Effector memory CD8-positive, alpha-beta T cell (primary cell): ENCODE measurements at places on chromosomes 5 and 9.

DNA sequence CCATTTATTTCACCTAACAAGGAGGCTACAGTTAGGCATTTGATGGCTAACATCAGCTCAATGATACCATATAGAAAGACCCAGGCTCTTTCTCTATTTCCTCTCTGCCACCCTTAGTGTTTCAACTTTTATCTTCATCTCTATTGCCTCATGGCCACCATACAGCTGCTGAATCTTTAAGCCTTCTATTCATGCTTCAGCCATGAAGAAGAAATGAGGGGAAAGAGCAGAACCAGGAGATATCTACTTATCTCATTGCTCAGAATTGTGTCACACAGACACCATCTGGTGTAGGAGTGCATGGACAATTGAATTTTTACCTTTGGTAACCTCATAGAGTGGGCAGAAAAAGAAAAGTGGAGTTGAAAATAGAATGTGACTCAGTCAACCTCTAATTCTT lies 6.7 kb downstream of the GAPT start:
- H3K27me3 ChIP-seq = peaks cover 11% of the 10 kb centered on the region
- no peaks in the 10 kb centered on the region for H3K36me3 ChIP-seq
- no peak overlapping the region for H3K4me3 ChIP-seq

- H3K27me3 ChIP-seq = no peaks in the 10 kb centered on the region
- DNase-seq = no peak
- H3K4me1 ChIP-seq = no peaks in the 10 kb centered on the region
Measured at GRCh38 chr5:175275748-175276147, 168.2 kb downstream of the DRD1 start.

GRCh38 chr9:24590432-24590831 lies 44.7 kb upstream of the IZUMO3 start:
- no peak for DNase-seq
- no peak overlapping the region for H3K4me3 ChIP-seq
- no peaks in the 10 kb centered on the region for H3K4me1 ChIP-seq
- H3K27ac ChIP-seq = no peak overlapping the region
- no peaks in the 10 kb centered on the region for H3K36me3 ChIP-seq

GRCh38 chr9:127783111-127784008 lies 2.5 kb upstream of the CDK9 start:
- no peaks in the 10 kb centered on the region for H3K27me3 ChIP-seq
- peak; percentile 81 for DNase-seq
- H3K27ac ChIP-seq = peak overlapping the region; percentile 95

- no peak for DNase-seq
- H3K36me3 ChIP-seq = no peaks in the 10 kb centered on the region
- peak overlapping the region; percentile 70 for H3K4me3 ChIP-seq
Measured at GRCh38 chr5:176723440-176723839, 76.2 kb downstream of the TSPAN17 start.

GRCh38 chr9:98430535-98431292 lies 175.3 kb upstream of the TBC1D2 start:
- no peaks in the 10 kb centered on the region for H3K4me1 ChIP-seq
- no peaks in the 10 kb centered on the region for H3K36me3 ChIP-seq
- H3K27ac ChIP-seq = no peak overlapping the region
- peaks cover 21% of the 10 kb centered on the region for H3K27me3 ChIP-seq
- no peak overlapping the region for H3K4me3 ChIP-seq

- no peak for DNase-seq
- H3K4me1 ChIP-seq = peaks cover 3% of the 10 kb centered on the region
- no peak overlapping the region for H3K27ac ChIP-seq
- H3K27me3 ChIP-seq = peaks cover 28% of the 10 kb centered on the region
- H3K36me3 ChIP-seq = no peaks in the 10 kb centered on the region
Measured at GRCh38 chr5:929596-929995, 36.9 kb downstream of the TRIP13 start.

GRCh38 chr5:33781286-33781685 lies 110.5 kb downstream of the ADAMTS12 start:
- H3K4me3 ChIP-seq = no peak overlapping the region
- no peaks in the 10 kb centered on the region for H3K27me3 ChIP-seq
- no peaks in the 10 kb centered on the region for H3K36me3 ChIP-seq
- H3K4me1 ChIP-seq = no peaks in the 10 kb centered on the region
- H3K27ac ChIP-seq = no peak overlapping the region

DNA sequence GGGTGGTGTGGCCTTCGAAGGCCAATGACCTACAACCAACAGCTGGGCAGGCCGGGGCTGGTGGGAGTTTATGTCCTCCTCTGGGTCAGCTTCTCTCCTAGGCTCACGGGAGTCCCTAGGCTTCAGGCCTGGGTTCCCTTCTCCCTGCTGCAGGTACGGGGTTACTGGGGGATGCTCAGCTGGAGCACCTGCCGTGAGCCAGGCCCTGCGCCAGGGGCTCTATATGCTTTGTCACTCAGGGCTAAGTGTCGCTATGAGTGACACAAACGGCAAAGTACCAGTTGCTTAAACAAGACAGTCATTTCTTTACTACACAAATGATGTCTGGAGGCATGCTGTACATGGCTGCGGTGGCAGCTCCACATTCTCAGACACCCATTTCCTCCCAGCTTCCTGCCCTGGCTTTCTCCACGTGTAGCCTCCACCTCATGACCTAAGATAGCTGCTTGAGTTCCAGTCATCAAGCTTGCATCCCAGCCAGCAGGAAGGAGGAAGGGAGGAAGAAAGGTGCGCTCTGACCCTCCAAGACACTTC lies 22.5 kb upstream of the NINJ1 start:
- H3K4me1 ChIP-seq = peaks cover 3% of the 10 kb centered on the region
- H3K36me3 ChIP-seq = no peaks in the 10 kb centered on the region
- no peak overlapping the region for H3K4me3 ChIP-seq

- no peak overlapping the region for H3K4me3 ChIP-seq
- no peaks in the 10 kb centered on the region for H3K27me3 ChIP-seq
- H3K36me3 ChIP-seq = peaks cover 4% of the 10 kb centered on the region
- no peak for DNase-seq
- H3K27ac ChIP-seq = no peak overlapping the region
Measured at GRCh38 chr9:79617395-79617794, 45.6 kb downstream of the TLE4 start.

DNA sequence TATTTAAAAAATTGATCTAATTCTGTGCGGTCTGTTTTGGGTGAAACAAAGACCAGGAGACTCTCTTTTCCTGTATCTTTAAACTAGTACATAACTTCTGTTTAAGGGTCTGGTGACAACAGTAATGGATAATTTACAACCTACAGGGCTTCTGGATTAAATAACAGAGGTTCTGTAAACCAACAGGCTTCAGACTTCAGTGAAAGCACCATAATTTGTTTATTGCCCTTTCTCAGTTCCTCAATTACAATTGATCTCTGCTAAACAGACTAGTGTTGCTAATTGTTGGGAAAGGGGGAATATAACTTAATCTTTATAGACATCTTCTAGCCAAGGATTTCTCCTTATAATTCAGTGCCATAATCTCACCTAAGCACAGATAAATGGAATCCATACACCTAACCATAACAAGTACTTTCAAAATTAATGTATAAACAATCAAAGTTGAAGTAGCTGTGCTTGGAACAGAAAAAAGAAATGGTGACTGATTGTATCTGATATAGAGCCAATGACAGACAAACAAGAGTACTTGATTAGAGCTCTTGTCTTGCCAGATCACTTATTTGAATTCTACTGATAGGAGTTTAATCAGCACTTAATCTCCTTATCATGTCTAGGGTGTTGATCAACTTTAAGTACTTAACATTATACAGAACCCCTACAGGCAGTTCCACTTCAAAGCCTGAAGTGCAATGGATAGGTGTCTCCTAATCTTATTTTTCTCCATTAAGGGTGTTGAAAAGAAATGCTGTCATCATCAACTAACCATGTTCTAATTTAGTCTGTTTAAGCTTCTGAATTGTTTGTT lies 536.0 kb downstream of the NR2F1-AS1 start:
- no peak overlapping the region for H3K4me3 ChIP-seq
- no peaks in the 10 kb centered on the region for H3K27me3 ChIP-seq
- H3K27ac ChIP-seq = no peak overlapping the region
- no peaks in the 10 kb centered on the region for H3K4me1 ChIP-seq

DNA sequence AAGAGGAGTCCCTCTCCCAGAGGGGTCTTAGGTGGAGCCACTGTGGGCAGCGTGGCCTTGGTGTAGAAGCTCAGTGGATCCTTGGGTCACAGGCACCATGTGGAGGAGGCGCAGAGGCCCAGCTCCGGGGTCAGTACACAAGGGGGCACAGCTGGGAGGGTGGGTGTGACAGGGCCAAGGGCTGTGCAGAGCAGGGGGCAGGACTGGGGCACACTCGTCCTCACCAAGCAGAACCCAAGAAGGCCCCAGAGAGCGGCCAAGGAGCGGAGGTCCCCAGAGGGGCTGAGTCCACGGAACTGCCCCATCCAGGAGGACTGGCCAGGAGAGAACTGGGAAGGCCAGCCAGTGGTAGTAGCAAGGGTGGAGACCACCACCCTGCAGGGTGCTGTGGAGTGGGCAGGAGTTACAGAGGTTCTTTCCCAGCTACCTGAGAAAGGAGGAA lies 2.5 kb upstream of the LPCAT1 start:
- no peaks in the 10 kb centered on the region for H3K27me3 ChIP-seq
- peaks cover 21% of the 10 kb centered on the region for H3K4me1 ChIP-seq
- H3K36me3 ChIP-seq = peaks cover 18% of the 10 kb centered on the region
- no peak for DNase-seq
- H3K4me3 ChIP-seq = no peak overlapping the region
- peak overlapping the region; percentile 62 for H3K27ac ChIP-seq

DNA sequence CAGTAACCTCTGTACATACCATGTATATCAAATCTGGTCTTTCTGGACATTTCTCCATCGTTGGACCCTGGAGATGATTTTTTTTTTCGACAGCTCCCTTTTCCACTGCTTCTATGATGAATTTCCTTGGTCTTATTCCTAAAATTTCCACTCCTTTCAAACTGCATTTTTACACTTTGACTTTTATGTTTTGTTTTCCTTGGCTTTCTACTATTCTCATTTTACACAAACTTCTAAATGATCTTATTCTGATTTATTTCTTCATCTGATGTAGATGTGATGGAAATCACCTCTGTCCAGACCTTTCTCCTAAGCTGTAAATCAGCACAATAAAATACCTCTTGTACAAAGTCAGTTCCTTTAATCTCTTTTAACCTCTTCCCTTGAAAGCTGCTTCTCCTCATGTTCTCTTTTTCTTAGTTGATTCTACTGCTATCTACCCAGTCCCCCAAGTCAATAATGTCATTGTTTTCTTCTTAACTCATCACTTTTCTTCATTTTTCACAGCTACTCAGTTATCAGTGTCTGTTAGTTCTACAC lies 48.7 kb upstream of the TUSC1 start:
- H3K4me1 ChIP-seq = no peaks in the 10 kb centered on the region
- H3K27ac ChIP-seq = no peak overlapping the region
- H3K4me3 ChIP-seq = no peak overlapping the region
- DNase-seq = no peak

- no peaks in the 10 kb centered on the region for H3K36me3 ChIP-seq
- H3K4me3 ChIP-seq = no peak overlapping the region
- H3K27me3 ChIP-seq = no peaks in the 10 kb centered on the region
- H3K4me1 ChIP-seq = no peaks in the 10 kb centered on the region
Measured at GRCh38 chr5:82858151-82859025, 218.8 kb downstream of the TMEM167A start.

DNA sequence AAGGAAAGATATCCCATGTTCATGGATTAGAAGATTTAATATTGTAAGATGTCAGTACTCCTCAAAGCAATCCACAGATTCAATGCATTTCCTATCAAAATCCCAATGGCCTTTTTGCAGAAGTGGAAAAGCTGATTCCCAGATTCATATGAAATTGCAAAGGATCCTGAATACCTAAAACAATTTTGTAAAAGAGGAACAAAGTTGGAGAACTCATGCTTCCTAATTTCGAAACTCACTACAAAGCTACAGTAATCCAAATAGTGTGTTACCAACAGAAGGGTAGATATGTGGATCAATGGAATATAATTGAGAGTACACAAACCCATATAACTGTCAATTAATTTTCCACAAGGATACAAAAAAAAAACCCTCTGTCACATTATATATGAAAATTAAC lies 154.3 kb upstream of the ZNF618 start:
- H3K36me3 ChIP-seq = peaks cover 4% of the 10 kb centered on the region
- no peaks in the 10 kb centered on the region for H3K4me1 ChIP-seq

DNA sequence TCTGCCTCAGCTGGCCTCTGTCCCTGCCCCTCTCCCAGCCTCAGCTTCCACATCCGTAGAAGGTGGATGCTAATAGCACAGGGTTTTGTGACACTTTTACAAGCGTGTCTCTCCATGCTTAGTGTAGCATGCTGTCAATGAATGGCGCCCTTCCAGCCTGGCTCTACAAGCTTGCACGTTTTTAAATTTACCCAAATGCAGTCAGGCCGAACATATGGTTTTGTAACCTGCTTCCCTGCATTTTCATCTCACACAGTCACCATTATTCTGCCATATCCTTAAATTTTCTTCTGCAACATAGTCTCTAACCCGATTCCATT lies 28.8 kb downstream of the FAM163B start:
- peaks cover 10% of the 10 kb centered on the region for H3K4me1 ChIP-seq
- no peak overlapping the region for H3K27ac ChIP-seq
- no peak for DNase-seq
- peaks cover 74% of the 10 kb centered on the region for H3K27me3 ChIP-seq
- no peaks in the 10 kb centered on the region for H3K36me3 ChIP-seq

GRCh38 chr5:34656001-34656699 lies at the start of gene RAI14:
RAI14 (plus strand) TSS chr5:34656328; CDS start chr5:34686920, 30,592 bp downstream.
- H3K4me1 ChIP-seq = peaks cover 16% of the 10 kb centered on the region
- H3K27me3 ChIP-seq = peaks cover 33% of the 10 kb centered on the region
- peak within 1 kb of the TSS; percentile 83 for H3K27ac ChIP-seq
- peaks cover 4% of the 10 kb centered on the region for H3K36me3 ChIP-seq
- DNase-seq = no peak

DNA sequence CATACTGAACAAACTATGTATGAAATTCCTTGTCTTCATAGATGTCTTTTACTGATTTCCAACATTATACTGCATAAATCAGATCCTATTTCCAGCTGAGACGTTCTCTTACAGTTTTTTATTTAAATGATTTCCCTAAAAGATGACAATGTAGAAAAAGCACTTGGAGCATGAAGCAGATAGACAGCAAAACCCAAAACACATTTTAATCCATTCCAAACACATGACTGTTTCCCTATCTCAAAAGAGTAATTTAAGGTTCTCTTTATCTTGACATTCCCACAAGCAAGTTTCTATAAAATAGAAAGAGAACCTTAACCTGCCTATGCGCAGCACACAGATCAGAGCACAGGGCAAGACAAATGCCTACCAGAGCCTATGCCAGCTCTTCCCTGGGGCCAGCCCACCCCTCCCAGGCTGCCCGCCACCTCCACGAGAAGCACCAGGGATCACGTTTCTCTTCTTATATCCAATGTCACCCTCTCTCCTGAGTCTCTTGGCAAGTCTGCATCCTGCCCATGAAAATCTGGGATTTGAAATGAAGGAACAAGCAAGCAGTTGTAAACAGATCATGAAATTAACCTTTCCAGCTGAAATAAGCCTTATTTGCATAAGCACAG lies 52.4 kb downstream of the RETREG1 start:
- H3K36me3 ChIP-seq = no peaks in the 10 kb centered on the region
- H3K4me3 ChIP-seq = no peak overlapping the region
- no peak overlapping the region for H3K27ac ChIP-seq

GRCh38 chr5:56845277-56845676 lies 29.9 kb downstream of the MAP3K1 start:
- H3K27me3 ChIP-seq = no peaks in the 10 kb centered on the region
- DNase-seq = no peak
- H3K4me3 ChIP-seq = peak overlapping the region; percentile 12
- H3K36me3 ChIP-seq = peaks cover 7% of the 10 kb centered on the region

GRCh38 chr9:134204041-134204440 lies 39.7 kb upstream of the RNU6ATAC start:
- no peak for DNase-seq
- peaks cover 2% of the 10 kb centered on the region for H3K36me3 ChIP-seq
- no peak overlapping the region for H3K4me3 ChIP-seq
- no peak overlapping the region for H3K27ac ChIP-seq
